ENCODE measurements at places on chromosomes 2 and 18.

DNA sequence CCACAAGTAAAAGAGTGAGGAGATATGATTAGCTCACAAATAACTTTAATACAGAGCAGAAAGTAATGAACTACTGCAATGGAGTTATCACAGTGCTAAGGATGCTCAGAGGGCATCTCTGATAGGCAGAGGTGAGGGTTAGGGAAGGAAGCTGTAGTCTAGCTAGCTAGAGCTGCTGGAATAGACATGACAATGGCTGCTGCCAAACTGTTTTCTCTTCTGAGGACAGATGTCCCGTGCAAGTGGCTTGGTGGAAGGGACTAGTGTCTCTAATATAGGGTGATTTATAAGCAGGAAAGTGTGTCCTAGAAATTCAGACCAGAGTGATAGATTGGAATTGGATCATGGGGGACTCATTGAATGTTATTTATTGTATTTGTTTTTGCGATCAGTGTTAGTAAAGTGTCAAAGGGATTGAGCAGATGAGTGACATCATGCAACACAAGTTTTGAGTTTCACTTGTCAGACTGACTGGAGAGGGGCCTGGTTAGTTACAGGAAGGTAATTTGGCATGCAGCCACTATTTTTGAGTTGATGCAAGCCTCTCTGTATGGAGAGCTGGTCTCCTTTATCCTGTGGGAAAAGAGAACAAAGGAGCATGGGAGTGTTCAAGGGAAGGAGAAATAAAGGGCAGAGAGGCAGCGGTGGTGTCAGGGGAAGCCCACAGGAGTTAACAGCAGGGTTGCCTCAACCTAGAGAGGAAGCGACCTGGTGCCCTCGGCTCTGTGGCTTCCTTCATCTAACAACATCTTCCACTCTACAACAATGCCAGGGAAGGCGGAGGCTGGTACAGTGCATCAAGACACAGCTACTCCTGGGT is 1.9 kb downstream of the CTLA4 start:
- DNase-seq, result no peak

GRCh38 chr2:65368468-65368867 is 63.9 kb downstream of the SPRED2 start:
- DNase-seq, result no peak

DNA sequence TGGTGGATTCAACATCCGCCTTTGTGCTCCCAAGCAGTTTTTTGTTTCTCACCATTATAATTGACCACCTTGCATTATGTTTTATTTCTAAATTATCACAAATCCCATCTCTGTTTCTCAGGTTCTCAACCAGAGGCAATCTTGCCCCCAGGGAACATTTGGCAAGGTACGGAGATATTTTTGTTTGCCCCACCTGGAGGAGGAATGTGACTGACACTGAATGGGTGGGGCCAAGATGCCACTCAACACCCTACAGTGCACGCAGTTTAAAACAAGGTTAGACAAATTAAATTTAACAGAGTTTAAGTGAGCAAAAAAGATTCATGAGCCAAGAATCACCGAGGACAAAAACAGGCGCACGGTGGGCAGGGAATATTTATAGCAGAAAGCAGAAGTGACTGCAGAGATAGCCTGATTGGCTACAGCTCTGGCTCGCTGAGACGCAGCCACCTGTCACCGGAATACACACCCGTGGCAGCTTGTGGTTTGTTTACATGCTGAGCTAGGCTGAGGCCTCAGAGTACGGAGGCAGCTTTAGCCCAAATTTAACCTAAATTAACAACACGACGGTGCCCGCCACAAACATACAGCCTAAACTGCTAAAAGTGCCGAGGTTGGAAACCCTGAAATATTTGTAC is 150.0 kb upstream of the ALKAL2 start:
- DNase-seq, result no peak

- DNase-seq, result no peak
These were observed 20.1 kb downstream of the RPL31 start for GRCh38 chr2:101022221-101022620.

- DNase-seq, result no peak
These were observed 638 bp upstream of the LPIN1 start for GRCh38 chr2:11745613-11746375.

DNA sequence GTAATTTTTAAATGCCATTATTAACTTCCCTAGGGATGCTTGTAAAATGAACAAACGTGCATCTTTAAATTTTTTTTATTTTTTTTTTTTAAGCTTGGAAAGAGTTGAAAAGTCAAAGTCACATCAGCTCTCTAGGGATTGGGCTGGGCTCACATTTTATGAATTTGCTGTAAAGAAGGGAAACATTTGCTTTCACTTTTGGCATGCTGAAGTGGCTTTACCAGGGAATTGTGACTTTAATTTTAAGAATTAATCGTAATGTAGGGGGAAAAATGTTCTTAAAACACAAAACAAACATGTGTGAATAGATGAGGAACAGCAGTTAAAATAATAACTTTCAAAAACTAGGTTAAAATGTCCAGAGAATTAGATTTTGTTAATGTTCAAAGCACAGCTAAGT is 123.0 kb downstream of the AGAP1 start:
- DNase-seq, result no peak

DNA sequence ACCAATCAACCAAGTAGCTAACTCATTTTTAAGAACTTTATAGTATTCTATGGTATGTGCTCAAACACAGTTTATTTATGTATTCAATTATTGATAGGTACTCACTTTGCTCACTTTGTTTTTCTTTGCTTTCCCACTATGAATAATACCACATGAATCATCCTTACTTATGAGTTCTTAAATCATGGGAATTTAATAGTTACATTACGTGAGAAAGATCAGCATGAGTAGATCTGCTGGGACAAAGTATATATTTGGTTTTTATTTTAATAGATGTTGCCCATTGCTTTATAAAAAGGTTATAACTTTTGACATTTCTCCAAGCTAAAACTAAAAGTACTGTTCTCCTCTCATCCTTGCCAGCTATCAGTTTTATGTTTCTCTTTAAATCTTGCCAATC is 390.7 kb downstream of the LRATD1 start:
- DNase-seq, result peak; percentile 74

DNA sequence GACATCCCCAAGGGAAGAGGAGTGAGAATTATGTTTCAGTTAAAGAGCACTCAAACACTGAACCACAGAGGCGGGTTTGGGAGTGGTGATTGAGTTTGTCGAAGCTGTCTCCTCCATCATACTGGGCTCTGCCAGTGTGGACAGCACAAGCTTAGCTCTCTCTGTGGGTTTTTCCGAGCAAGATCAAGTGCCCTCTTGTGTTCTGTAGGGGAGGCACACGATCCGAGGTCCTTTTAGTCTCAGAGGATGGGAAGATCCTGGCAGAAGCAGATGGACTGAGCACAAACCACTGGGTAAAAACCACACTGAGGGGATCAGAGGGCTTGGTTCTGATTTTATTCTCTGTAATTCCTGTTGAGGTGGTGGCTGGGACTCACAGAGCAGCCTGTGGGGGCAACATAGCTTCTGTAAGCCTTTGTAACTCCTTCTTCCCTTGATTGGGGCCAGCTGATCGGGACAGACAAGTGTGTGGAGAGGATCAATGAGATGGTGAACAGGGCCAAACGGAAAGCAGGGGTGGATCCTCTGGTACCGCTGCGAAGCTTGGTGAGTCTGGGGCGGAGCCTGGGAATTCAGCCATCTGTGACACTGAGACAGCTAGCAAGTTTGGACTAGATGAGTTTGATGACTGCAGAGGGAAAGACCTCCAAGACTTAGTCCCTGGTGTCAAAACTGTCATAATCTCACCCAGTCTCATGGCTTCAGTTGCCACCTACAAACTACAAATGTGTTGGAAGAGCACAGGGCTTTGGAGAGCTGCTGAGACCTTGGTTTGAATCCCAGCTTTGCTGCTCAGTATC is 2.0 kb downstream of the NAGK start:
- peak; percentile 46 for DNase-seq

- peak; percentile 61 for DNase-seq
These were observed 64.0 kb upstream of the CABLES1 start for GRCh38 chr18:23071285-23071684.

Measured in fibroblast of skin of right biceps (primary cell).